GOT3 (cell line): ENCODE measurements at places on chromosomes 11 and 22.

DNA sequence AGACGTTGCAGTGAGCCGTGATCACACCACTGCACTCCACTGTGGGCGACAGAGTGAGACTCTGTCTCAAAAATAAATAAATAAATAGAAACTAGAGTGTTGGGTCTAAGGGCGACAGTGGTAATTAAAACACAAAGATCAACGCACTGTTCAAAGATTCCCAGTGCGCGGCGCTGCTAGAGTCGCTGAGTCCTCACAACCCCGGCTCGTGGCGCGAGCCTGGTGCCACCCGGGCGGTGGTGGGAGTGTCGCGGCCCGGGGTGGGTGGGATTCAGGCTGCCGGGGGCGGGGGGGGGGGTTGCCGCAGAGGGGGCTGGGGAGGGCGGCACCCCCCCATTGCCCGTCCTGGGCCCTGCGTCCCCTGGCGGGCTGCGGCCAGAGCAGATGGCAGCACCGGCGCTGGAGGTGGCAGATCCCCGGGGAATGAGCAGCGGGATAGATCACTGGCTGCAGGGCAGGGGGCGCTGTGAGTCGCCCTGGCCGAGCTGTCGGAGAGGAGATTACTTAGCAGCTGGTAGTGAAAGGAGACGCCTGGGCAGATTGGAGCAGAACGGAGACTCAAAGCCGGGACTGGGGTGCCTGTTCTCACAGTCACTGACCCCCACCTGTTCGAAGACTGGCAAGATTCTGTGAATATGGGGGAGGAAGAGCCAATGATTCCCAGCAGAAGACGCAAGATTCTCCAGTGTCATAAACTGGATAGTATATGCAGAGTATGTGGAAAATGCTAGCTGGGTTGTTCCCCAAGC, 30.2 kb upstream of the APOBEC3A start:
- no peak for DNase-seq

GRCh38 chr11:118529584-118530175, 1.3 kb upstream of the TMEM25 start:
- no peak for DNase-seq

DNA sequence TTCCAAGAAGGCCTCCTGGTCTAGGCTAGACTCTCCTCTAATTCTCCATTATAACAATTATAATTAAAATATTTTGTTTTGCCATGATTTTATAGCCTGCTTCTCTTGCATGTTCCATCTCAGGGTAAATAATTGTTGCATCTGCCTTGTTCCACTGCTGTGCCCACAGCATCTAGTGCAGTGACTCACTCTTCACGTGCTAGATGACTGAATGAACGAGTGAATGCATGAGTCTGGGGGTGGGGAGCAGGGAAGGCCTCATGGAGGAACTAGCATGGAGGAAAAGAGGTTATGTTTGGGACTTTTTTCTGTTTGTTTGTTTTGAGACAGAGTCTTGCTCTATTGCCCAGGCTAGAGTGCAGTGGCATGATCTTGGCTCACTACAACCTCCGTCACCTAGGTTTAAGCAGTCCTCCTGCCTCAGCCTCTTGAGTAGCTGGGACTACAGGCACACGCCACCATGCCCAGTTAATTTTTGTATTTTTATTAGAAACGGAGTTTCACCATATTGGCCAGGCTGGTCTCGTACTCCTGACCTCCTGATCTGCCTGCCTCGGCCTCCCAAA, 5.2 kb upstream of the OAF start:
- no peak for DNase-seq

- no peak for DNase-seq
Observed at GRCh38 chr22:40491990-40492631, 121.7 kb downstream of the SGSM3 start.

GRCh38 chr11:134478611-134479010, 66.6 kb upstream of the B3GAT1 start:
- no peak for DNase-seq

DNA sequence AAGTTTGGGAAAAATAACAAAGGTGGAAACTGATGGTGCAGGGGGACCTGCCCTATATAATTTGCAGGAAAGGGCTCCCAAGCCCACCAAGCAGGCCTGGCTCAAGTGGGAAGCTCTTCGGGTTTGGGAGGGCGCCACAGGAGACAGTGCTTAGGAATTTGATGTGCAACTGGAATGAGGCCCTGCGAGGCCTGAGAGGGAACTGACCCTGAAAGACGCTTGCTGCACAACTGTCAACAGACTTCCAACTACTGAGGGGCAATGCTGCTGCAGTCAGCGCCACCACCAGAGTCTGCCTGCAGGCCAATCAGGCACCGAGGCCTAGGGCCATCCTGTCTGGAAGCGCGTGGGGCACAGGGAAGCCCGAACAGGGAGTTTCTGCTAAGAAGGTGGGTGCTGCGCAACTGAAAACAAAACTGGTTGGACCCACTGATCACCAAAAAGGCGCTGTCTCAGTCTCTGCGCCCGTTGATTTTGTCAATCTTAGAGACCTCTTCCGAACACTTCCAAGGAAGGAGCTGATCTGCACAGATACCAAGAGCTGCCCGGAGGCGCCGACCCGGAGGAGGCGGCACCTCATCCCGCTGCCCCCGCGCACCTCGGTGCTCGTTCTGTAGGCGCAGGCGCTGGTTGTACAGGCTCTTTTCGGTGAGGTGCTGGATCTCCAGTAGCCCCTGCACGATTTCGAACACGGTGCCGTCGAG, 667 bp downstream of the DGCR6L start:
- no peak for DNase-seq

DNA sequence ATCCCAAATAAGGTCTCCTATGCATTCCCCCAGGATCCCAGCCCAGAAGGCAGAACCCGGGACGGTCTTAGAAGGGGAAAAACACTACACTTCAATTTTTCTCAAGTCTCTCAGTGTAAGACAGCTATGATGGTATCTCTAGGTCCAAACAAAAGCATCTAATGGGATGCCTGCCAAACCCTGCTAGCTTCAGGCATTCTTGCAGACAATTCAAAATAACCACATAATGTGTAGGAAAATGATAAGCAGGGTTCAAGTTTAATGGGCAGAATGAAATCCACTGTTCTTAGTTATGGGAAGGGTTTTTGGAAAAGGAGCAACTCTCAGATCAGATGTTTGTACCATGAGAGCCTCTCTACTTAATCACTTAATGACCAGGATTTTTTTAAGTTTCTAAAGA, 119.8 kb upstream of the ANO1 start:
- no peak for DNase-seq

- no peak for DNase-seq
Observed at GRCh38 chr22:49039625-49040024, 788.0 kb downstream of the BRD1 start.

DNA sequence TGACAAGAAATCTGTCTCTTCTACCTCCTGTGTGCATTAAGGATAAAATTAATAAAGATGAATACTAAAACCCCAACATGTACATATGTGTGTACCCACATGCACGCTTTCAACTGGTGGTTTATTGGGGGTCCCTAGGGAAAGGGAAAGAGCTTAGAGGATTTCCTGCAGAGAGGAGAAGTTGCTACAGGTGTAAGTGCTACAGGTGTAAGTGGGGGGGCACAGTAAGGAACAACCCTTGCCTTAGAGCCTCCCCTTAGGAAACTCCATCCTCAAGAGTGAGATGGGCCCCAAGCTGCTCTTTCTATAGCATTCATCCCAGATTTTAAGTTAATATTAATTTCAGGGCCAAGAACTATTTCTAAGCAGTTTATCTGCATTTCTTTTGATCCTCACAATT, 11.9 kb upstream of the ABCC8 start:
- DNase-seq: no peak

DNA sequence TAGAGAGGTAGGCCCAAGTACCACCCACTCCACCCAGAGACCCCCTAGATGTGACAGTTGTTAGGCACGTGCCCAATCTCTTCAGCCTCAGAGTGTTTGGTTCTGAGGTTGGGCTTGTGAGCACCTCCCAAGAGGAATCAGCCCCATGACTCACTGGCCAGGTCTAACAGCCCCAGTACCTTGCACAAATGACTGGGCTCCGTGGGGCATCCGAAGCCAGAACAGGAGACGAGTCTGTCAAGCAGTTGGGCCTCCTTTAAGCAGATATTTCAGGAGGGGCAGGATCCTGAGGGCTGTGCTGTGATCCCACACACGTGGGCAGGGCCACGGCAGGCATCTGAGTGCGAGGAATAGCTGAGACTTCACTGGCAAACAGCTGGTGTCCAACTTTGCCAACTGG, 29.1 kb upstream of the FGF19 start:
- no peak for DNase-seq

DNA sequence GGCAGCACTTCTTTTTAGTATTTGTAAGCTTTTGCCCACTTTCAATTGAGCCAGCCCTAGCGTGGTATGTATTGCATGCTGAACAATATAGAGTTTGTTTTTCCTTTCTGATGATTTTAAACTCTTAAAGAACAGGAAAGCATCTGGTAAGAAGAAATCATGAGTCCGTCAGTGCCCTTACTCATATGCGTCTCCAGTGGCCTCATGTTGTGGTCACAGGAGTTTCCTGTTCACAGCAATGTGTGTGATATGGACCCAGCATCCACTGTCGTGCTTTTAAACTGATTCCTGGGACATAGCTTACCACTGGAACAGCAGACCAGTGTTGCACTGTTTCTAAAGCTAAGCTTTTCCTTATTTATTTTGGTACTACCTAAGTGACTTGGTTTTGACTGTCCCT, 40.1 kb downstream of the BID start:
- no peak for DNase-seq

- no peak for DNase-seq
Observed at GRCh38 chr11:73249304-73249703, 22.8 kb upstream of the P2RY6 start.

GRCh38 chr11:6253197-6253596, 6.4 kb upstream of the CCKBR start:
- no peak for DNase-seq

- DNase-seq: no peak
Observed at GRCh38 chr11:12824281-12825041, 150.2 kb downstream of the TEAD1 start.

GRCh38 chr11:6570691-6571427, 32.6 kb downstream of the RRP8 start:
- DNase-seq: no peak

- DNase-seq: no peak
Observed at GRCh38 chr11:130711193-130711592, 205.1 kb downstream of the SNX19 start.

DNA sequence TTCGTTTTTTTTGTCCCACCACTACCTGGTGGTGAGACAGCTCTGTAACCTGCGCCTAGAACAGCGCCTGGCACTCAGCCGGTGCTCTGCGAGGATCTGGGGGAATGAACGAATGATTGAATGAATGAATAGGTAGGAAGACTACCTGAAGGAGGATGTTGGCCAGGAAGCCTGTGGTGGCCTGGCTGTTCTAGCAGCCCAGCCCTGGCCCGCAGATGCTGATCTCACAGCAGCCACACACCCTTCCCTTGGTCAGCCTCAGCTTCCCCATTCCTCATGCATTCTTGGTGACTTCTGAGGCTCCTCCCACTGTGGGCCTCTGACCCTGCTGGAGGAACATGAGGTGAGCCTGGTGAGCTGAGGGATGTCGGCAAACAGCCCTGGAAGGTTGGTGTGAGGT, 3.7 kb downstream of the TRPM5 start:
- DNase-seq: no peak

DNA sequence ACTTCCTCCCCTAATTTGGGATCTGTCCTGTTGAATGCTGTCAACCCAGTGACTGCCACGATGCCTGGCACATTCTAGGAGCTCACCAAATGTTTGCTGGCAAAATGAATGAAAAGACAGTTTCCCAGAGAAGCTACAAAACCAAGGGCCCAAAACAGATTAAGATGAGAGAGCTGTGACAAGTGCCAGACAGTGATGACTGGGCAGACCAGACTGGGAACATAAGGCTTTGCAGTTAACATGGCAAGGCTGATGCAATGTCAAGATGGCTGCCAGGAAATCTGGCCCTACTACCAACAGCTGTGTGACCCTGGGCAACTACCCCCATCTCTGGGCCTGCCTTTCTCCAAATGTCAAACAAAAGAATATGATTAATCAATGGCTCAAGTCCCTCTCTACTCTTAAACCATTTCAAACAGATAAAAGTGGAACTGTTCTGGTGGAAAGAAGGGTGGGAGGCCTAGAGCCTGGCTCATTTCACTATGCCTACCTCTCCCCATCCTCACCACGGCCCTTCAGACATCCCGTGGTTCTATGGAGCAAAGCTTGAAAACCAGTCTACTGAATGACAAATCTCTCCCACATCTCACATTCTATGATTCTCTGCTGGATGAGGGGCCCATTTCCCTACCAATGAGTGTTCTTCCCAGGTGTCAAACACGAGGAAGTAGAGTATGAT, 12.8 kb downstream of the AP1B1 start:
- DNase-seq: no peak
